Upper lobe of right lung (tissue), 1 donor: ENCODE measurements at places on chromosomes 2 and 18.

DNA sequence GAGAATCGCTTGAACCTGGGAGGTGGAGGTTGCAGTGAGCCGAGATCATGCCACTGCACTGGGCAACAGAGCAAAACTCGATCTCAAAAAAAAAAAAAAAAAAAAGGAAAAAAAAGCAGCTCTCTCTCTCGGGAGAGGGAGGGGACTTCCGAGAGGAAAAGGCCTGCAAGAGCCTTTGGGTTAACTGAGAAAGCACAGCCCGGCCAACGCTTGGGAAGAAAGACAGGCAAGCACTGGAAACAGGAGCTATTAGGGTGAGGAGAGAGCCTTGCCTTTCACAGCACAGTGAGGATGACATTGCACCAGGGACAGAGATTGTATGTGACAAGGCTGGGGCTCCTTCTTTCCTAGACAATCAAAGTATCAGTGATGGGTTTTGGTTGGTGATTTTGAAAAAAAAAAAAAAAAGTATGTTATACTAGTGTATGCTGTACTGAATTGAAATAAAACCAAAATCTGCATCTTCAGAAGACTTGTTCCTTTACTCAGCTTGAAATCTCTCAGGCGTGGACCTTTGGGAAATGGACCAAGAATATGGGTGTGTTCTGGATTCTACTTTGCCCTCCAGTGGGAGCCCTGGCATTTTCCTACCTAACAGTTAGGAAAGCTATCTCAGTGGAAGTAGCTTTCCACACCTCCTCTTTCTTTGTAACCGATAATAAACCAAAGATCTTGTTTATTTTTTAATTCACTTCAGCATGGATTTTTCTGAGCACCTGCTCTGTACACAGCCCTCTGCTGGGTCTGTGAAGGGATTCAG, 16.7 kb downstream of the SRSF7 start:
- H3K4me1 ChIP-seq = peaks cover 28% of the 10 kb centered on the region
- H3K36me3 ChIP-seq = peaks cover 33% of the 10 kb centered on the region
- no peaks in the 10 kb centered on the region for H3K27me3 ChIP-seq
- DNase-seq = no peak

DNA sequence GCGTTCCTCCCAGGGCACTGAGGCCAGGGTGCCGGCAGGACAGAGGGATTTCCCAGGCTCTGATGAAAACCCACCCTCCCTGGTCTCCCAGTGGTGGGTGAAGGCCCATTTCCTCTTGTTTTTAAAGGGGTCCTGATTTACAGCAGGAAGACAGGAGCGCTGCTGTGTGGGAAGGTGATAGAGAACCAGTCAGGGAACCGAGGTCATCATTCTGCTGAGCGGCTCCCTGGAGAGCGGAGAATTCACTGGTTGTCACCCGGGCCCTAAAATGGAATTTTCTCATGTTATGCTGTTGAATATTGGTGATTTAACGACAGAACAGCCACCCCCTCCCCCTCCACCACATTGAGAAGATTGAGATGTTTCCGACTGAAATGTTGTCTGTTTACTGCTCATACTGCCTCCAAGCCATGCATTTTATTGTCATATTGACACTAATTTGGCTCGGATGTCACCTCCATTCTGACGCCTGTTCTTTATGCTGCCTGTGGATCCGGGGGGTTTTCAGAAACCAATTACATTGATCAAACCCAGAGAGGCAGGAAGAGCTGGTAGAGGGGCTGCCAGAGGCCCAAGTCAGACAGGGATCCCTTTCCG, 225.2 kb downstream of the GLI2 start:
- H3K4me3 ChIP-seq = no peak overlapping the region
- no peaks in the 10 kb centered on the region for H3K27me3 ChIP-seq
- H3K4me1 ChIP-seq = no peaks in the 10 kb centered on the region
- H3K36me3 ChIP-seq = no peaks in the 10 kb centered on the region

GRCh38 chr2:216519154-216519762, 20.6 kb downstream of the RPL37A start:
- DNase-seq = no peak
- H3K4me3 ChIP-seq = no peak overlapping the region
- H3K36me3 ChIP-seq = no peaks in the 10 kb centered on the region
- no peaks in the 10 kb centered on the region for H3K27me3 ChIP-seq

DNA sequence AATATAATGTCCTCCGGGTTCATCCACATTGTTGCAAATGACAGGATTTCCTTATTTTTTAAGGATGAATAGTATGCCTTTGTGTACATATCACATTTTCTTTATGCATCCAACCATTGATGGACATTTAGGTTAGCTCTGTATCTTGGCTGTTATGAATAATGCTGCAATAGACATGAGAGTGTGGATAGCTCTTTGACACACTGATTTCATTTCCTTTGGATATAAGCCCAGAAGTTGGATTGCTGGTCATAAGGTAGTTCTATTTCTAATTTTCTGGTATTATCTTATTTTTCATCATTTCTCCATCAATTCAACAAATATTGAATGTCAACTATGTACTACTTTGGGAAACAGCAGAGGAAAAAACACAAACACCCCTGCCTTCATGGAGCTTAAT, 423.3 kb downstream of the MTX2 start:
- DNase-seq = no peak
- H3K4me1 ChIP-seq = no peaks in the 10 kb centered on the region
- H3K27me3 ChIP-seq = peaks cover 12% of the 10 kb centered on the region
- no peak overlapping the region for H3K27ac ChIP-seq
- no peak overlapping the region for H3K4me3 ChIP-seq
- H3K36me3 ChIP-seq = no peaks in the 10 kb centered on the region

DNA sequence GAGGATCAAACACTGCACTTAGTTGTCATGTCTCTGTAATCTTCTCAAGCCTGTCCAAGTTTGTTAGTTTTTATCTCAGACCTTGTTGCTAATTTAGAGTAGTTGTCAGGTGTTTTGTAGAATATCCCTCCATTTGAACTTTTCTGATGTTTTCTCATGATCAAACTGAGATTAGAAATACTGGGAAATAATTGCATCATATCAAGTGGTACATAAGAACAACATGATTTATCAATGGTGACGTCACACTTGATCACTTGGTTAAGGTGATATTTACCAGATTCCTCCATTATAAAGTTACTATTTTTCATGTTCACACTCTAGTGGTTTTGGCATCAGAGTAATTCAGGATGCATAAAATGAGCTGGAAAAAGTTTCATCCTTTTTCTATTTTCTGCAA, 1182.4 kb upstream of the ZEB2 start:
- no peaks in the 10 kb centered on the region for H3K27me3 ChIP-seq
- no peak overlapping the region for H3K27ac ChIP-seq
- no peak for DNase-seq
- H3K36me3 ChIP-seq = no peaks in the 10 kb centered on the region
- no peak overlapping the region for H3K4me3 ChIP-seq

DNA sequence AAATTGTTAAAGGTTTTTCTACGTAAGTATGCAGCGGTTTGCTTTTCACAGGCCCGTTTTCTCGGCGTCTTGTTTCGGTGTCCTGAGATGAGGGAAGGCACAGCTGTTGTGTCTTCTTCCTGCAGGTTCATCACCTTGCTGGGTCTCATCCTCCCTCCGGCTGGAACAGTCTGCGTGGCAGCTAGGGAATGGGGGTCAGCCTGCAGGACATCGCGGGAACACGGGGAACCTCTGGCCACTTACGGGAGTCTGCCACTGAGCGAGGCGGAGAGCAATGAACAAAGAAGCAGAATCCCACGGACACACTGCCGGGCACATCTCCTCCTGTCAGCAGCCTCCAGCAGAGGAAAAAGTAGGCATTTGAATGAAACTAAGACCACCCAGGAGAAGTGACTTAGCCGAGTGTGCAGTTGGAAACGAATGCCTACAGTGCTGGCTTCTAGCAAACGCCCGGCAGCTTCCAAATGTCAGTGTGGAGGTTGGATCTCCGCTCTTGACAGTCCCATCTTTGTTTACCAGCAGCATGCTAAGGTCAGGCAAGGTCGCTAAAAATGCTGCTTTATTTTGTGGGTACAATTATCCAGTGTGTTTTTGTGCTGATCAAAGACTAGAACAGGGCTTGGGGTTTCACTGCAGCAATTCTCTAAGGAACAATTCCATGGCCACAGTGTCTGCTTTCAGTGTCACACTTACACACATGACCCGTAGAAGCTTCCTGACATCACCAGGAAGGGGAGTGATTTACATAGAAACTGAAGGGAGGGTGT, 109.8 kb upstream of the SEC11C start:
- no peak overlapping the region for H3K27ac ChIP-seq
- H3K36me3 ChIP-seq = no peaks in the 10 kb centered on the region
- DNase-seq = no peak
- no peaks in the 10 kb centered on the region for H3K4me1 ChIP-seq
- H3K4me3 ChIP-seq = no peak overlapping the region
- no peaks in the 10 kb centered on the region for H3K27me3 ChIP-seq

- DNase-seq = no peak
- H3K36me3 ChIP-seq = no peaks in the 10 kb centered on the region
- H3K27ac ChIP-seq = no peak overlapping the region
These were observed 132.5 kb downstream of the SPHKAP start for GRCh38 chr2:228048838-228049490.

DNA sequence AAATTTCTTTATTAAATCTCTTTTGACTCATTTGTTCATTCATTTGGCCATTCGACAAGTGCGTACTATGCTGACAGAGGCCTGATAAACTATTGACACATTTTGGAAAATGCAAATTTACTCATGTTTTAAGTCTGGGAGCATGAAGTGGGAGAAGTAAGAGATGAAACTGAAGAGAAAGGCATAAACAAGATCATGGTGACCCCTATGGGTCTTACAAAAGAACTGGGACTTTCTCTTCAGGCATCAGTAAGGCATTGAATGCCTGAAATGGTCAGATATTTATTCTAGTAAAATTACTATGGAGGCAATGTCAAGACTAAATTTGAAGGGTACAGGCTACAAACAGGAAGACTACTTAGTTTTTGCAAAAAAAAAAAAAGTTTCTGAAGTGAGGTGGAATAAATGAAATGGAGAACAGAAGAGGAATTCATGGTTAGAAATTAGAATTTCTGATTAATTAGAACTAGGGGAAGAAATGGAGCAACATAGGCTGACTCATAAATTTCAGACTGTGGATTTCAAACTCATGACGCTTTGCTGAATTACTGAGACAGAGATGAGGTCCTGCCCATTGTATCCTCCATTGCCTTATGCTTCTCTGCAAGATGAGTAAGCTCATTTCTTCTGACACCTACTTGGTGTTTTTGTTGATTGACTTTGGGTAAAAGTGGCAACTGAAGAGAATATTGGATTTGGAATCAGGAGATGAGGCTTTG, 32.7 kb downstream of the VSNL1 start:
- no peaks in the 10 kb centered on the region for H3K27me3 ChIP-seq
- H3K36me3 ChIP-seq = no peaks in the 10 kb centered on the region
- no peak for DNase-seq
- H3K4me1 ChIP-seq = no peaks in the 10 kb centered on the region

- no peaks in the 10 kb centered on the region for H3K4me1 ChIP-seq
- no peak for DNase-seq
- no peak overlapping the region for H3K27ac ChIP-seq
- H3K4me3 ChIP-seq = no peak overlapping the region
- no peaks in the 10 kb centered on the region for H3K36me3 ChIP-seq
These were observed 554.0 kb downstream of the RIT2 start for GRCh38 chr18:42561521-42561920.

DNA sequence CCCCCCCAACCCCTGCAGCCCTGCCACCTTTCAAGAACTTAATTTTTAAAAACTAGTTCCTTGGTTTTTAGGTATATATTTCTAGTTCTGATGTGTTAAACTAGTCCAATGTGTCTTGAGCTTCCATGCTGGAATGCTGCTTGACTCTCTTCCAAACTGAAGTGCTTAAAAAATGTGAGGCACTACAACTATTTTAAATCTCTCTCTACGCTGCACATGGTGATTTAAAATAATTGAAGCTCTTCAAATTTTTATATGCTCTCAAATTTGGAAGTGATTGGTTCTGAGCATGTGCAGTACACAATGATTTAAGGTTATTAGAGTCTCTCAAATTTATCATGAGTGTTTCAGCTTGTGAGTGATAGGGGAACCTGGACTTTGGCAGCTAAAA, 192.6 kb upstream of the ZEB2 start:
- no peak for DNase-seq
- no peaks in the 10 kb centered on the region for H3K36me3 ChIP-seq
- peaks cover 5% of the 10 kb centered on the region for H3K4me1 ChIP-seq
- H3K27me3 ChIP-seq = no peaks in the 10 kb centered on the region

- H3K4me3 ChIP-seq = no peak overlapping the region
- no peaks in the 10 kb centered on the region for H3K36me3 ChIP-seq
- no peak overlapping the region for H3K27ac ChIP-seq
- H3K4me1 ChIP-seq = peaks cover 6% of the 10 kb centered on the region
- no peak for DNase-seq
These were observed 95.1 kb downstream of the INSIG2 start for GRCh38 chr2:118183381-118183780.

DNA sequence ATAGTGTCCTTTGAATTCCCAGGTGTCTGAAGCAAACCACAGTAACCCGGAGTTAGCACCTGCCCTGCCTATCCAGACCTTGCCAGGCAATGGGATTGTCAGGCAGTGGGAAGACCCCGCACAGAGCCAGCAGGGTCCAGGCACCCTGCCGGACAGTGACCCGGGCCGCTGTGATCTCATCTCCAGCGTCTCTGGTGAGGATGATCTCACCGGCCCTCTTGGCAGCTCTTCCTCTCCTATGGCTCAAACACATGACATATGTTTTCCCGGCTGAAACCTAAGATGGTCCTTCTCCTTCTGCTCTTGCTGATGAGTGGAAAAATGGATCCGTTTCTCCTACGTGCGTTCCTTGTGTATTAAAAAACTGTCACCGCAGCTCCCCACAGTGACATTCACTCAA, 75.1 kb downstream of the ACOXL start:
- no peaks in the 10 kb centered on the region for H3K4me1 ChIP-seq
- no peaks in the 10 kb centered on the region for H3K36me3 ChIP-seq
- H3K27me3 ChIP-seq = no peaks in the 10 kb centered on the region
- H3K4me3 ChIP-seq = no peak overlapping the region

- H3K4me1 ChIP-seq = peaks cover 2% of the 10 kb centered on the region
- no peaks in the 10 kb centered on the region for H3K36me3 ChIP-seq
- DNase-seq = no peak
- no peaks in the 10 kb centered on the region for H3K27me3 ChIP-seq
These were observed 4.1 kb downstream of the KLHL30 start for GRCh38 chr2:238142382-238143205.

DNA sequence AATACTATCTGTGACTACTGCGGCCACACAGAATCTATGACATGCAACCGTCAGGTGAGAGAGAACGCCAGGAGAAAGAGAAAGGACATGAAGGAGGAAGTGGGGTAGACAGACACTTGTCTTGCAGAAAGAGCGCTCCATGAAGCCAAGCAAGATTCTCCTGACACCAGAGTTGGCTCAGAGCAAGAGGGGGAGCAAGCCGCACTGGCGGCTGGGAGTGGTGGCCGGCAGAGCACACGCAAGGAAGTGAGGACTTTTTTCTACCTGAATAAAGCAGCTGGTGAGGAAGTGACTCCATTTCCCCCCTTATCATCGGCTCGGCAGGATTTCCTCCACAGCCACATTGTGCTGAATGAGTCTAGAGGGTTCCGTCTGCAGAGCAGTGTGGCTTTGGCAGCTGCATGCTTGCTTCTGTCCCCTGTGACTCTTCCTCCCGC, 181.6 kb downstream of the BCL2 start:
- H3K27ac ChIP-seq = no peak overlapping the region
- no peaks in the 10 kb centered on the region for H3K36me3 ChIP-seq
- peaks cover 28% of the 10 kb centered on the region for H3K4me1 ChIP-seq
- H3K27me3 ChIP-seq = no peaks in the 10 kb centered on the region
